ENCODE measurements at places on chromosomes 7 and 10. TPM values are rescaled to one million over a fixed set of nuclear protein-coding genes. Genes with fewer than 3 reads are reported as not detected.

Gene SFTPA1
- total RNA-seq: not detected

Gene MALSU1
- 28.3 TPM for total RNA-seq

Gene SLC16A12
- 16.1 TPM for total RNA-seq

Gene IGFBP1
- total RNA-seq: 0.58 TPM

Gene CREM
- 8.3 TPM for total RNA-seq

Gene FKBP6
- not detected for total RNA-seq

Gene C10orf67
- total RNA-seq: not detected

Gene SLC29A3
- 2.5 TPM for total RNA-seq

Gene SPACDR
- 8.4 TPM for total RNA-seq

Gene HMX2
- not detected for total RNA-seq

Gene PNLIP
- total RNA-seq: not detected

Gene PPIF
- 38.0 TPM for total RNA-seq

Gene CFAP46
- 2.6 TPM for total RNA-seq

Gene MMD2
- not detected for total RNA-seq

Gene NOD1
- 10.0 TPM for total RNA-seq

Gene DCLRE1C
- 2.9 TPM for total RNA-seq

Gene TMEM184A
- not detected for total RNA-seq

Gene EPO
- total RNA-seq: not detected
